NT2/D1 (cell line): ENCODE measurements at places on chromosomes 5 and 9.
A peak's percentile ranks its signal among the peaks of the same experiment; 100 is the strongest.

GRCh38 chr9:99680191-99680590 is 141.5 kb upstream of the NR4A3 start:
- no peak for DNase-seq

DNA sequence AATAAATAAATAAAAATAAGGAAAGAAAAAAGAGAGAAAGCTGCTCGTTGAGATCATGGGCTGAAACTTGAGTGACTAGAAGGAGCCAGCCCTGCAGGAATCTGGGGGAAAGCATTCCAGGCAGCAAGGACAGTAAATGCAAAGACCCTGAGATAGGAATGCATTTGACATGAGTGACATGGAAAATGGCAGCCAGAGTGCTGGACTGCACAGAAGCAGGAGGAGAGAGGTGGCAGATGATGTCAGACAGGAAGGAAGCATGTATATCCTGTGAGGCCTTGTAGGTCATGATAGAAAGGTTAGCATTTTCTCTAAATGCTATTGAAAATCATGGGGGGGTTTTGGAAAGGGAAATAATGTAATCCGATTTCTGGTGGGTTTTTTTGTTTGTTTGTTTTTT is 29.1 kb downstream of the ADRA1B start:
- no peak for DNase-seq

- no peak for DNase-seq
Measured at GRCh38 chr5:167295681-167296005, 995.8 kb upstream of the WWC1 start.

DNA sequence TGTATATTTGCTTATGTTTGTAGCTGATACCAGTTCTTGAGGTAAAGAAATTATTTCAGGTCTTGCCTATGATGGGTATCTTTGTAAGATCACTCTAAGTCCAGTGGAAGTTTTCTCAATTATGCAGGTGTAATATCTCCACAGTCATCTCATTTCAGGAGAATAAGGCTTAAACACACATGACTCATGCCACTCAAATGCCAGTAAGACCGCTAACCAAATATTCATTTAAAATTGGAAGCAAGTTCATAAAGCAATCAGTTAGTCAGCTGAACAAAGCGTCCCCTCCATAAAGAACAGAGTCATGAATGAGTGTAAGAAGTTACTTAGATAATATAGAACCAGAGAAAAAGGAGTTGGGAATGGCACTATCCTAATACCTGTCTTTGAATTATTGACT is 248.7 kb downstream of the LURAP1L start:
- no peak for DNase-seq

GRCh38 chr9:114153761-114154599 is 1.4 kb upstream of the COL27A1 start:
- peak; percentile 56 for DNase-seq

DNA sequence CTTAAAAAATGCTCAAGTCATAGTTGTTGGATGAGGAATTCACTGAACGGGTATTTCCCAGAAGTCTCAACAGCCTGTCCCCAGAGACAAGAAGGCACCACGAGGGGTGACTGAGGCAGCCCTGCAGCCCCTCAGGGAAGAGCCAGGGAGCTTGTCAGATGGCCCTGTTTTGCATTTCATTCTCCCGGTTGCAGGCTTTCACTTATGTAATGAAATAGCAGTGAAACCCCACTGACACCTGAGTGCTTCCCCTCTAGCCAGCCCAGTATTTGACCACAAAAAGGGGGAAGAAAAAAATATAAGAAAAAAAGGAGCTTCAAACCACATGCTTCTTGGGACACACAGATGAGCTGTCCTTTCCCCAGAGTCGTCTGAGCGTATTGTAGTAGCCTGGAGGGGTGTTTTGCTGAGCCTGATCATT is 75.3 kb upstream of the IL12B start:
- no peak for DNase-seq

DNA sequence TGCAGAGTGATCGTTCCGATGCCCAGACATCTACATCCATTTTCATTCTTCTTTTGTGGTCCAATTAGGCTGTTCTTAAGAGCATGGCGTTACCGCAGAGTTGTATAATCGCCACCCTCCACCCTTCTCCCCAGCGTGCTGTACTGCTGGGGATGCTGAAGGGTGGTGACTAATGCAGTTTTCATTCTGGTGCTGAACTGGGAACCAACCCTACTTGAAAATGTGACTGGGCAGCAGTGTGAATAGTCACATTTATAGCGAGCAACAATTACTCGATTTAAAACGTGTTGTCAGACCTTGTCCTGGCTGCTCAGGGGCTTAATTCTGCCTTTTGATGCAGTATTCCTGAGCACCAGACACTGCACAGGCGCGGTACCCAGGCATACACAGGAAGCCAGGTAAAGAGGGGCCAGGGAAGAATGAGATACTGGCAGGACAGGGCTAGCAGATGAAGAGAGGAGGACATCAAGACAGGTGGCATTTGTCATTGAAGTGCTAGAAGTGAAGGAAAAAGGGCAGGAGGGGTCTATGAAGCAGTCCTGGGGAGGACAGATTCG is 719 bp upstream of the ISCA1 start:
- no peak for DNase-seq

DNA sequence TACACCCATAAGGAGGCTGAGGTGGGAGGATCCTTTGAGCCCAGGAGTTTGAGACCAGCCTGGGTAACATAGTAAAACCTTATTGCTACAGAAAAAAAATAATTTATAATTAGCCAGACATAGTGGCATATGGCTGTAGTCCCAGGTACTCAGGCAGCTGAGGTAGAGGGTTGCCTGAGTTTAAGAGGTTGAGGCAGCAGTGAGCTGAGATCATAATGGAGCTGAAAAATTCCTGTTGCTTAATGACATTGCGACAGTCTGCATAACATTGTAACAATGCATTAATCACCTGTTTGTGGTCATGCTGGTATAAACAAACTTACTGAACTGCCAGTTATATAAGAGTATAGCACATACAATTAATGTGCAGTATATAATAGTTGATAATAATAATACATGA is 214.2 kb downstream of the TRIM32 start:
- no peak for DNase-seq

DNA sequence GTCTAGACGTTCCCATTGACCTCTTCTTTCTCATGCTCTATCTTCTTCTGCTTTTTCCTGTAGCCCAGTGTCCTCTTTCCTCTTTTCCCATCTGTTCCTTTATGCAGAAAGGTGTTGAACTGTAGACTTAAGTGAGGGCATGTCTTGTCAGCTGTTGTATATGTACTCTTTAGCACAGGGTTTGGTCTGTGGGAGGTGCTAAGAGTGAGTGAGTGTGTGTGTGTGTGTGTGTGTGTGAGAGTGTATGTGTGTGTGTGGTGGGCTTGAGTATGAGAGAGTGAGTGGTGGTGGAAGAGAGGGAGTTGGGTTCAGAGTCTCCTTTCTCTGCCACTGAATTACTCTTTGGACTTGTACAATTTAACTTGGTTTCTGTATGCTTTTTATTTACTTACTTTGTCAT is 10.3 kb upstream of the ROPN1L start:
- DNase-seq: no peak

DNA sequence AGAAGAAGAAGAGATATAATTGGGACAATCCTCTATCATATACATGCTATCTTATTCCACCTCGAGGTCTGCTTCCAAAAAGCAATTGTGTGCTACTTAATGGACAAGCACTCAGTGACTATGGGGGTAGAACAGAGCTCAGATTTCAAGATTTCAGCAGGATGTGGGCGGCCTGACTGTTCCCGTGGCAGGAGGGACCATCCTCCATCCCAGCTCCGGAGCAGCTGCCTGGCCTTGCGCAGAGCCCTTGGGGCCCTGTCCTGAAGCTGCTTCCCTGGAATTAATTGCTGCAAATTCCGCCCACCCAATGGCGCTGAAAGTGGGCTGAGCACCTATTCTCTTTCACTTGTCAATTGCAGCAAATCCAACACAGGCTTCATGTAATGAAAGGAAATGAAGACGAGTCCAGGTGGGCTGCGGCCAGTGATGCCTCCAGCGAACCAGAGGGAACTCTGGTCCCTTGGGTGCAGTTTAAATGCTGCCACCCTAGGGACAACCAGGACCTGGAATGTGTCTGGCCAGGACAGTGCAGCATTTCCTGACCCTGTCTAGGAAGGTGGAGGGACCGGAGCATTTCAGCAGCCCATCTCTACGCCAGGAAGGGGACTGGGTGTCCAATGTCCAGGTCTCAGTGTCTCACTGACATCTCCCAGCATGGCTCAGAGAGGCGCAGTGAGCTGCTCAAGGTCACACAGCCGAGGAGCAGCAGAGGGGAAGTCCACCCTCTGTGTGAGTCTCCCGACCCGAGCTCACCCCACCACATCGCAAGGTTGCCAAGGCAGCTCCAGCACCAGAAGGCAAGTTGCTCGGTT is 50.5 kb upstream of the FCN1 start:
- peak; percentile 43 for DNase-seq

GRCh38 chr5:77937015-77937908 is 161.1 kb upstream of the TBCA start:
- DNase-seq: no peak

DNA sequence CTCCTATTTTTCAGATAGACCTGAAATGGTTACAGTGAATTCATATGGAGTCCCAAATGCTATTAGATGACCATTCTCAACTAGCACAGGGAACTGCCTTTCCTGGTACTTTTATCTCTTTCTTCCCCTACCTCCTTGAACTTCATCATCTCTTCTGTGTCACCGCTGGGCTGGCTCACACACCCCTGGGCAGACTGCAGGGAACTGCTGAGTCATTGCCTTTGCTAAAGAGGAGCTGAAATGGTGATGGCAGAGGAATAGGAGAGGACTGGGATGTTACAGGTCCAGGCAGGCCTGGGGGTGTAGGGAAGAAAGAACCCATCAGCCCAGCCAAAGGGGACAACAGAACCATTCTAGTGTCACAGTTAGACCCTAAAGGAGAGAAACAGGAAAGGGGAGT is 322.3 kb downstream of the ASTN2 start:
- DNase-seq: no peak

DNA sequence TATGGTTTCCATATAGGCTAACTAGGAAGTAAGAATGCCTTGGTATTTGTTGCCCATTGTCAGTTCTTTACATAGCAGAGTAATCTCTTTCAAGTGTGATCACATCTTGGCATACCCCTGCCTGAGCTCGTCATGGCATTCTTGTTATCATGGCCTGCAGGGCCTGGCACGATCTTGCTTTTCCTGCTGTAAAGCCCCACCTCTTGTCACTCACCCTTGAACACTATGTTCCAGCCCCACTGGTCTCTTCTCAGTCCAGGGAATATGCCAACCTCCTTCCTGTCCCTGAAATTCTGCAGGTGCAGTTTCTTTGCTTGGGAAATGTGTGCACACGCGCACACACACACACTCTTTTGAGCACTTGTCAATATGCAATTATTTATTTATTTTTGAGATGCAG is 250.2 kb upstream of the DMRT1 start:
- no peak for DNase-seq

- DNase-seq: no peak
Measured at GRCh38 chr5:98299435-98299834, 474.0 kb upstream of the RGMB start.

GRCh38 chr9:27078685-27079084 is 30.3 kb upstream of the TEK start:
- no peak for DNase-seq

- no peak for DNase-seq
Measured at GRCh38 chr9:76537150-76537646, 78.2 kb downstream of the GCNT1 start.

- DNase-seq: no peak
Measured at GRCh38 chr5:157362502-157362901, 96.6 kb downstream of the CYFIP2 start.

- DNase-seq: no peak
Measured at GRCh38 chr5:61622156-61622555, 290.1 kb downstream of the ZSWIM6 start.

DNA sequence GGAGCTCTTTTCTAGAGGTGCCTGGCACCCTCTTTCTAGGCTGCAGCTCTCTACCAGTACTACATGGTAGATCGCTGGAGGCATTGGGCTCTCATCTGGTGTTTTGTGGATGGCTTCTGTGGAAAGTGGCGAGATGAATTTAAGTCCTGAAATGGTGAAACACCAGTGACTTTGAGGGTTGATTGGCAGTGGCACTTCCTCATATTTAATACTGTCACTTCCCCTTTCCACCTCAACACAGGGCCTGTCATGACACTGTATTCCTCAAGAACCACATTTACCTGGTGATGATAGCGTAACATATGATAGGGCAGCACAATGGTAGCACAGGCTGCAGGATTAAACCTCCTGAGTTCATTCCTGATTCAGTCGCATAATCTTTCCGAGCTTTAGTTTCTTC is 132.1 kb downstream of the KDM4C start:
- no peak for DNase-seq

GRCh38 chr9:136667940-136668760 is 5.4 kb downstream of the EGFL7 start:
- no peak for DNase-seq

GRCh38 chr9:130901498-130902203 is 5.0 kb upstream of the QRFP start:
- DNase-seq: no peak

GRCh38 chr9:89896806-89897340 is 292.1 kb downstream of the GADD45G start:
- DNase-seq: no peak

GRCh38 chr5:173625673-173626504 is 9.4 kb upstream of the BOD1 start:
- DNase-seq: no peak

DNA sequence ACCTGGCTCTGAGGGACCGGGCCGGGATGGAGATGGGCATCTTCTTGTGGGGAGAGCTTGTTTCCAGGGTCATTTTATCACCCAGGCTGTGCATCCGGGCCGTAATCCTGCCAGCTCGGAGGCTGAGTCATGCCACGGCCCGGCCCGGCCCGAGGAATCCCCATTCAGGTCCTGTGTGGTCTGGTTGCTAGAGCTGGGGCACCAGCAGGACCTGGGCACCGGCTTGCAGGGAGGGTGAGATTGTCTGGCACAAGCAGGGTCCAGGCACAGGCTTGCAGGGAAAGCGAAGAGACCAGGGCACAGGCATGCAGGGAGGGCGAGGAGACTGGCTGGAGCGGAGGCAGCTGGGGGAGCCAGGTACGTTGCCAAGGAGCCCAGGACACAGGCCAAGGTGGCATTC is 106.8 kb downstream of the RXRA start:
- no peak for DNase-seq

DNA sequence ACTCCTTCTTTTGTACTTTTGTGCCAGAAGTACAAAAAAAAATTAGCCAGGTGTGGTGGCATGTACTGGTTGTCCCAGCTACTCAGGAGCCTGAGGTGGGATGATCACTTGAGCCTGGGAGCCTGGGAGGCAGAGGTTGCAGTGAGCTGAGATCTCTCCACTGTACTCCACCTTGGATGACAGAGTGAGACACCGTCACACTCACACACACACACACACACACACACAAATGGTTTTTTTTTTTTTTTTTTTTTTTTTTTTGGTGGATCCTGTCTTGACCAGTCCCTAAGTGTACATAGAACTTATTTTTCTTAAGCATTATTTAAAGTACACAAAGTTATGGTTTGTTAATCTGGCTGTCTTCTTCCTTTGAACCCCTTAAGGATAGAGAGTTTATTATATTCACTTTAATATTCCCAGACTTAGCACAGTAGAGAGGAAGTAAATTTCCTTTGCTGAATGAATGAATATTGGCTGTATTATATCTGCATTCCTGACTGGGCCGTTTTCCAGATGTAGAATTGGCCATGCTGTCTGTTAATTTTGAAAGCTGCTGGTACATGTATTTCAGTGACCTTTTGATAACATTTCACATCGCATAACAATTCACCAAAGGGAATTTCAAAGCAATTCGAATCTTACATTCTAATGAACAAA is 429.0 kb upstream of the ZNF608 start:
- DNase-seq: no peak
